Esophagus mucosa (tissue), 1 donor: ENCODE measurements at places on chromosomes 3 and 15. TPM values are rescaled to one million over a fixed set of nuclear protein-coding genes. Genes with fewer than 3 reads are reported as not detected.

- no peak for ATAC-seq
These were observed 133.7 kb downstream of the VGLL4 start for GRCh38 chr3:11510001-11510340.

The PPM1M gene
- 9.5 TPM for total RNA-seq

The DCUN1D1 gene
- 37.1 TPM for total RNA-seq

GRCh38 chr15:68933001-68933400, 2.7 kb downstream of the SPESP1 start:
- ATAC-seq: no peak

The THPO gene
- total RNA-seq: not detected

The NPAP1 gene
- not detected for total RNA-seq

The SUSD5 gene
- total RNA-seq: 0.08 TPM

DNA sequence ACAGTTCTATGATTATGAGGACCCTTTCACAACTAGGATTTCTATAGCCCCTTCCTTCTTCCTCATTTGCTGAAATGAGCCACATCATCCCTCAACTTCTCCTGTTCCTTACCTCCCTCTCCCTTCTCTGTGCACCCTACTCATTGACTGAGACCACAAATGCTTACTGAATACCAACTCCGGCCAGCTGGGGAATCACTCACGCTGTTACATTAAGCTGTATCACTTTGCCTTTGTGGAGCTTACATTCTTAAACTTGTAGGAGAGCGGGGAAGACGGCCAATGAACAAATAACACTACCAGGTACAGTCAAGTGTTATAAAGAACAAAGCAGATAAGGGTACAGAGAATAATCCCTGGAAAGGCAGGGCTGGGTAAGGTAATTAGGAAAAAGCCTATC, 5.7 kb downstream of the SUCLG2 start:
- ATAC-seq: no peak

DNA sequence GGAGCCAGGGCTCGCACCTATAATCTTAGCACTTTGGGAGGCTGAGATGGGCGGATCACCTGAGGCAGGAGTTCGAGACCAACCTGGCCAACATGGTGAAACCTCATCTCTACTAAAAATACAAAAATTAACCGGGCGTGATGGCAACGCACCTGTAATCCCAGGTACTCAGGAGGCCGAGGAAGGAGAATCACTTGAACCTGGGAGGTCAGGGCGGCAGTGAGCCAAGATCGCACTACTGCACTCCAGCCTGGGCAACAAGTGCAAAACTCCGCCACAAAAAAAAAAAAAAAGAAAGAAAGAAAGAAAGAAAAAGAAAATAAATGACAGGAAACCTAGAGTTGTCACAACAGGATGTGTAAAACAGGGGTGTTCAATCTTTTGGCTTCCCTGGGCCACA, 3.0 kb upstream of the NMB start:
- ATAC-seq: no peak

The SLC28A1 gene
- total RNA-seq: not detected

The MAPKBP1 gene
- 26.1 TPM for total RNA-seq

DNA sequence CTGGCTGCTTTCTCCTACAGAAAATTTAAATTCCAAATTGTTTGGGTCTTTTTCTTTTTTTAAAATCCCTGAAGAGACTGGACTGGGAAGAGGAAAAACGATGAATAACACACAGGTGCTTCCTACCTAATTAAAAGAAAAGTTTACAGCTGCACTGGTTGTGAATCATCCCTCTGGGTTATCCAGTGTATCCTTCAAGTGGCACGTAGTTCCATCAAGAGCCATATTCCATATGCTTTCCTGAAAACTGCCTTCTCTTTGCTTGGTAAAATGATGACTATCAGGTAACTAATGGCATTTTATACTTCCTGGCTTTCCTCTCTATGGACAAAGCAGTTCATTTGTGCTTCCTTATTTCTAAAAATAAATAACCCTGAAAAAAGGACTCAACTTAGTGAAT, 123.2 kb downstream of the MAGI1 start:
- ATAC-seq: no peak

DNA sequence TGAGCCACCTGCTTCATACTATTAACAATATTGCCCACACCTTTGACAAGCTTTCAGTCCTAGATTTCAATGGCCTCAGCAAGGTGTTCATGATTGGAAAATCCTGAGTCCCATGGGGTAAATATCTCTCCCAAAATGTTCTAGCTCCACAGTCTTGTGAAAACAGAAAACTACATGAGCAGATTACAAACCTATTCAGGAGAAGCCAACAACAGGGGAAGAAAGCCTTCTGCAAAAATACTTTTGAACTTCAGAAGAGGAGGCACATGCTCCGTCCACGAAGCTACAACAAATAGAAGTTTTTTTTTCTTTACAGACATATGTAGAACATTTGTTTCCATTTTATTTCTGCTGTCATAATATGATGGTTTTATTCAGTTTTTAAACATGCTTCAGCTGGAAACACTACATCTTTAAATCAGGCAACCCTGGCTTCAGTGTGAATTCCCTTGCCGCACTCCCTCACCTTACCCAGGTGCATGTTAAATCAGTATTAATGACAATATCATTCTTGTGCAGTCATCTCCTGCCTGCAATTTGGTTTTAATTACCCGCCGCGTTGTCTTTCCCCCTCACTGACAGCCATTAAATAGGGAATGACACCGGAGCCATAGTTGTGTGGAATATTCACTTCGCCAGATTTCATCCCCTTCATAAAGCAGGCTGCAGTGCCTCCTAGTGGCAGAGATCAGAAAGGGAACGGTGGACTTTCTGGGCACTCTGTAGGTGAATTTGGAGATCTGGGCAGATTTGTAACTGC, 725.5 kb upstream of the ARRDC4 start:
- ATAC-seq: no peak

The ADCY5 gene
- 2.7 TPM for total RNA-seq

- peak; percentile 48 for ATAC-seq
These were observed 28.0 kb downstream of the ARHGAP31 start for GRCh38 chr3:119322021-119322834.

GRCh38 chr3:27568393-27568792, 84.2 kb upstream of the SLC4A7 start:
- peak; percentile 83 for ATAC-seq

DNA sequence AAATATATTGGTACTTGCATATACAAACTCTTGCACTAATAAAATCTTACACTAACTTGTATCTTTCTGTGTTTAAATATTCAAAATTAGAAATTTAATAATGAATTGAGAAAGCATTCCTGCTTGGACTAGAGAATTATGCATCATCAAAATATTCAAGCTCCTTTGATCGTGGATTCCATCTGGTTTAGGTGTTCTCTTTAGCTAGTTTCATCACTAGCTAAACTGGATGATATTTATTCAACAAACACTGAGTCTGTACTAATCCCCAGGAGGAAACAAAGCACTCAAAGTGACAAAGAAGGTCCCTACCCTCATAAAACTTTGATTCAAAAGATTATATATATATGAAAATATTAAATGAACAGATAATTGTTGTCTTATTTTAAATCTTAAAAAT, 1360.9 kb upstream of the ALCAM start:
- no peak for ATAC-seq

GRCh38 chr15:36617529-36618196, 38.2 kb downstream of the CDIN1 start:
- no peak for ATAC-seq

The CP gene
- total RNA-seq: 4.5 TPM

GRCh38 chr3:30681649-30682211, 75.3 kb downstream of the TGFBR2 start:
- ATAC-seq: peak; percentile 62

GRCh38 chr3:137222736-137223225, 265.0 kb downstream of the IL20RB start:
- no peak for ATAC-seq

DNA sequence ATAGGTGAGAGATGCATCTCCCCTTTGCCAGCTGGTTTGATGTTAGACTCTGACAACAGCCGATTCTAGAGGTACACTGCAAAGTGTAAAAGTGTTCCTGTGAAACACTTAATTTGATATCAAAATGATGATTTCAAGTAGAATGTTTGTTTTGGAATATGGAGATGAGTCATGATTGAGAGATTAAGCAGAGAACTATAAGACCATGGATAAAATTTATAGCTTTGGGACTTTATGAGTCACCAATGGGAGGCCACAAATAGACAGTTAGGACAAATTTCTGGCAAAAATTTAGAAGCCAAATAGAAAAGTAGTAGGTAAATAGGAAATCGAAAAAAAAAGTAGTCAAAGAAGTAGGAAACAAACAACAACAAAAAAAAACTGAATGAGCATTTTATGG, 672.5 kb downstream of the NSUN3 start:
- ATAC-seq: no peak

The CYP1A1 gene
- total RNA-seq: not detected

DNA sequence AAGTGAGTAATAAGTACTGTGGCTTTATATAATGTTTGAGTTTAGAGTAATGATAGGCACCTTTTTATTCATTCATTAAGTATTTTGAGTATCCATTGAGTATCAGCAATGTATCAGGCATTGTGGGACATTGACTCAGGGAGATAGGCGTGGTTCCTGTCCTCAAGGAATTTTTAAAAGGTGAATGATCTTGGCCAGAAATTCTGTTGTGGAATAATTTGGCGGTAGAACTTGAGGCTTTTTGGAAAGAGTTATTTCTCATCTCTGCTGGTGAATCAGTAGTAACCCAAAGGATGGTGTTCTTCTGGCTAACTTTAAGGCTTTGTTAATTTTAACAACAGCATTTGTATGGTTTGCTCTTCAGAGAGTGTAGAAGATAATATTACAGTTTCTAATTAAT, 2.0 kb downstream of the RAB7A start:
- ATAC-seq: no peak

The IMPG2 gene
- total RNA-seq: 0.08 TPM

The MAP6D1 gene
- total RNA-seq: 2.0 TPM

The REC114 gene
- total RNA-seq: not detected

GRCh38 chr15:32721596-32721995, 3.8 kb downstream of the GREM1 start:
- no peak for ATAC-seq

- ATAC-seq: no peak
These were observed 104.4 kb upstream of the UBE3A start for GRCh38 chr15:25543196-25543595.

The TARS3 gene
- total RNA-seq: 4.3 TPM

The ZNF774 gene
- 2.4 TPM for total RNA-seq

GRCh38 chr15:29149738-29150075, 119.9 kb downstream of the NSMCE3 start:
- no peak for ATAC-seq

The ALCAM gene
- 4.7 TPM for total RNA-seq

- ATAC-seq: no peak
These were observed 30.2 kb downstream of the HEG1 start for GRCh38 chr3:125025642-125026041.
